WERI-Rb-1 (cell line): ENCODE measurements at places on chromosomes 16 and 17.

DNA sequence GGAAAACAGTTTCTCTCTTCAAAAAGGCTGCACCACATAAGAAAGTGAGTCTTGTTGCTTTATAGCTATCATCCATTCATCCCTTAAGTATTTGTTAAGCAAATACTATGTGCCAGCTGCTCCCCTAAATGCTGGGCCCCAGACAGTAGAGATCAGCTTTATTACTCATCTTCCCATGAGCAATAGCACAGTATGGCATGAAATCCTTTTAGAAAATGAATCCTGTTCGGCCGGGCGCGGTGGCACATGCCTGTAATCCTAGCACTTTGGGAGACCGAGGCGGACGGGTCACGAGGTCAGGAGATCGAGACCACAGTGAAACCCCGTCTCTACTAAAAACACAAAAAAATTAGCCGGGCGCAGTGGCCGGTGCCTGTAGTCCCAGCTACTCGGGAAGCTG lies 99.5 kb downstream of the MYO1D start:
- no peak for DNase-seq

GRCh38 chr17:5571281-5571680 lies 13.0 kb downstream of the NLRP1 start:
- DNase-seq = no peak

GRCh38 chr16:50248845-50249244 lies 17.5 kb upstream of the ADCY7 start:
- no peak for DNase-seq

DNA sequence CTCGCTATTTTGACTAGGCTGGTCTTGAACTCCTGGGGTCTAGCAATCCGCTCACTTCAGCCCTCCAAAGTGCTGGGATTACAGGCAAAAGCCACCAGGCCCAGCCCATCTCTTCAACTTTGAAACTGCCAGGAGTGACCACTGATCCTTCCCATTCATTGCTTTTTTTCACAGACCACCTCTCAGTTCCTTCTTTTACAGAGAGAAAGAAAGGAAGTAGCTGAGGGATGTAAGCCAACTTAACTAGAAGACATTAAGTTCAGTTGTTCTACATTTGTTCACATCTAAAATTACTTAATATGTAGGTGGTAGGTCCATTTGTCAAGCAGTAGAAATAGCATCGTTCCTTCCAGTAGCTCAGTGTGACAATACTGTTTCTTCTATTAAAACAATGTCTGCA lies 219.8 kb downstream of the STX8 start:
- no peak for DNase-seq

DNA sequence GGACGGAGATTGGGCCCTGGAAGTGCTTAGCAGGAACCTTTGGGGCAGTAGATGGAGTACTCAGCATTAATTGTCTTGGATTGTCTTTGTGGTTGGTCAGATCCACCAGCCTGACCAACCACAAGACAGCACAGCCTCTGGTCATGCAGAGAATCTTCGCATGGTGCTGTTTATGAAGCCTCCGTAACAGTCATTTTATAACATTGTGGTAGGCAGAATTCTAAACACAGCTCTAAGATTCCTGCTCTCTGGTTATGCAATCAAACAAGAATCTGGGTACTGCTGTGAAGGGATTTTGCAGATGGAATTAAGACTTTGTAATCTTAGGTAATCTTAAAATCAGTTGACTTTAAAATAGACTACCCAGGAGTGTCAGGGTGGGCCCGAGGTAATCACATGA lies 312.2 kb upstream of the GOT2 start:
- no peak for DNase-seq
